GM12892 (cell line): ENCODE measurements at places on chromosomes 3 and 15.

DNA sequence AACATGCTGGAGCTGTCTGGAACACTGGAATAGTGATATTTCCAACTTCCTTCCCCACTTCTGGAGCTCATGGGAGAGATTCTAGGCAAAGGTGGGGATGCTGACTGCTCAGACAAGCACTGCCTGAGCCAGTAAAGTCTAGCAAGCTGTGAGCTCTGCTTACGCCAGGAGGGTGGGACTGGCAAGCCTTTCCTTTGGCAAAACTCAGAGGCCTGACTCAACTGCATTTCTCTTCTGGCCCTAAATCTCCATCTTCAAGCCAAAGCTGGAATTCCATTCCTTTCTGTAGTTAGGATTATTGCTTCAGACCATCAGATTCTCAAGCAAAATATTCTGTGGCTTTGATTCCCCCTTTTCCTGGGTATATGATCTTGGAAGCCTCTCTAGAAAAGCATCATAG is 20.3 kb upstream of the EPB42 start:
- DNase-seq, result no peak

DNA sequence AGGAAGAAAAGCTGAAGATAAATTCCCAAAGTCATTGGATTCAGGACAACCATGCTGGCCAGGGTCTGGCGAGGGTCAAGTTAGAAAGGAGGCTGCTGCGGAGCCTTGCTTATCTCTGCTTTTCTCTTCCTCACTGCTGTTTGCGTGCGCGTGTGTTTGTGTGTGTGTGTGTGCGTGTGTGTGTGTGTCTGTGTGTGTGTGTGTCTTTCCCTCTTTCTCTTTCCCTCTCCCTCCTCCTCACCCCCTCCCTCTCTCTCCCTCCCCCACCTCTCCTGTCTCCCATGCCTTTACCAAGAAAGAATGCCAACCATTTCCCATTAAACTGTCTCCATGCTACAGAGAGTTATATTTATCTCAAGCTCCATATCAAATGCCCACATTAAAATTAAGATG is at the start of gene COLQ:
COLQ (minus strand) TSS at position 134 of the 393 bp plus-strand sequence; CDS start at position 53, 81 bp downstream.
- DNase-seq, result no peak

GRCh38 chr15:28907338-28907960 is 21.7 kb downstream of the APBA2 start:
- no peak for DNase-seq

DNA sequence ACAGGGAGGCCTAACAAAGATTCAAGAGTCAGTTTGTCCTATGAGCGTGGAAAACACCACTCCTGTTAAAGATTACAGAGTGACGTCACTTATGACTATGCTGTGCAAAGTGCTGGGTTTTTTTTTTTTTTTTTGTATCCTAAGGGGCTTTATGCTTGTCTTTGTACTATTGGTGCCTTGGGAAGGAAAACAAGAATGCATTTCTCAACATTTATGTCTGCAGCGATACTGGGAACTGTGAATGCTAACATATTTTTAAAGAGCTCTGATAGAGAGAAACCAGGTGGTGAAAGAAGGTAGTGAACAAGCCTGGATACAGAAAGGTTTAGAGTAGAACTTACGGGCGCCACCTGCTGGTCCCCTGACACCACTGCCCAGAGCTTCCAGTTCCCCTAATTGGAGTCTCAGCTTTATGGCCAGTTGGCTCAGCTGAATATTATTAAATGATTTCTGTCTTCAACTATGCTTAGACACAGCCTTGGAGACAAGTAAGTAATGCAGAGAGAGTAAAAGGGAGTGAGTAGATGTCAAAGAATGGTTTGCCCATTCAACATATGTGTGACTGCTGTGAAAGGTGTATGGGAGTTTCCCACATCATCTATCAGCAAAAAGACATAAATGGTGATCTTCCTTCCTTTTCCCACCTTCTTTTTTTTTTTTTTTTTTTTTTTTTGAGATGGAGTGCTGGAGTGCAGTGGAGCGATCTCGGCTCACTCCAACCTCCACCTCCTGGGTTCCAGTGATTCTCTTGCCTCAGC is 807.9 kb upstream of the CFAP20DC start:
- peak; percentile 26 for DNase-seq

- DNase-seq, result no peak
Measured at GRCh38 chr15:75750261-75751050, 37.8 kb upstream of the CSPG4 start.

DNA sequence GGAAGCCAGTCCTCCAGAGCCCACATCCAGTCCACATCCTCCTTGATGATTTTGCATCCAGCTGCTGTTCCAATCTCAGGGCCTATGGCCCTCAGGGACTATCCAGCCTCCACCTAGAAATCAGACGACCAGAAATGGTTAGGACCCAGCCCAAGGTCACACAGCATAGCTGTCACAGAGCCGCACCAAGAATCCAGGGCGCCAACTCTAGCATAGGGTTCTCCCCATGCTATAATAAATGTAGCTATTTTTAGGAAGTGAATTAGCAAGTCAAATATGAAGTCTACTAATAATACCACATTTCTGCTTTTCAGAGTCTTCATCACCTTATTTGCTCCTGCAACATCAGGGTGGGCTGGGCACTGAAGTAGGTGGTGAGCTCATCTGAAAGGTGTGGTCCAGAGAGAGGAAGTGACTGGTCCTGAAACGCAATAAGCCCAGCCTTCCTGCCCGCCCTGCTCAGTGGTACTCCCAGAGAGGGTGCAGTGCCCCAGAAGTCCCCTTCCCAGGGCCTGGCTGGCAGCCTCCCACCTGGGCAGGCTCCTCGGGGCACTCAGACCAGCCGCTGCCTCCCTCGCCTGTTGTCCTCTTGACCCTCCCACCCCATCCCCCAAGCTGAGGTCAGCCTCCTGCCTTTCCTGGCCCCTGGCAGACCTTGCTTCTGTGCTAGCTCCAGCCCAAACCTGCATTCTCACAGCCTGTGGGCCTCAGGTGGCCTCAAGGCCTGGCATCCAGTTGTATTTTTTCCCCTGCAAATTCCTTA is 17.6 kb upstream of the CYP11A1 start:
- DNase-seq, result peak; percentile 81

GRCh38 chr3:141127344-141128125 is 76.4 kb downstream of the SPSB4 start:
- no peak for DNase-seq

- no peak for DNase-seq
Measured at GRCh38 chr3:112848196-112848595, 1.5 kb upstream of the CD200R1L start.

- no peak for DNase-seq
Measured at GRCh38 chr15:43210172-43210745, 10.6 kb downstream of the EPB42 start.

DNA sequence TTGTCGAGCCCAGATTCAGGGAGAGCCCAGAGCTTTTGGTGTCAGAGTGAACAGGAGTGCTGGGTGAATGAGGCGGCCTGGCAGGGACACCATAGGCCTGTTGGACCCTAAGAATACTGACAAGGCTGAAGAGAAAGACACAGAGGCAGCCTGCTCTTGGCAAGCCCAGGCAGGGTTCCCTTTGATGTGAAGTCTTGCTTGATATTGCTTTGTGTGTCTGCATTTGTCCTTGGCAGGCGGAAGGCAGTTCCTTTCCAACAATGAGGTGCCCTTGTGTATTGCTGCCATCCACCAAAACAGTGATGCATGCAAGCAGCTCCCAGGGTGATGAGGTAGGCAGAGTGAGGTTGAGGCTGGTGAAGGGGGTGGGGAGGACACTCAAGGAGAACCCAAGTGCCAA is 152.7 kb upstream of the TSC22D2 start:
- no peak for DNase-seq

- DNase-seq, result no peak
Measured at GRCh38 chr15:88401996-88402656, 65.1 kb downstream of the MRPL46 start.

DNA sequence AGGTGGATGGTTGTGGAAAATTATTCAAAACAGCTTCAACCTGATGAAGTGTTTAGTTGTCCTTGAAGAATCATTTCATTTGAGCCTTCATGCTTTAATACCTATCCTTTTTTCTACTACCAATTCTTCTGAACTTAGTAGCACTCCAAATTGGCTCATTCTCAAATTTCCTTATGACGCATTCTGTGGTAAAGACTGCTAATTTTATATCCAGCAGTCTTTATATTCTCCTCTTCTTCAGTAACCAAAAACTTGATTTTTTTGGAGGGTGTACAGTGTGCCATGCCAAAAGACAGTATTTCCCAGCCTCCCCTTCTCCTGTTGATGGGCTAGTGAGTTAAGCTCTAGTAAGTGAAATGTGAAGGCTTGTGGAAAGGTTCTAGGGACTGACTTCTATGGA is 25.2 kb downstream of the CGNL1 start:
- DNase-seq, result no peak

- DNase-seq, result peak; percentile 15
Measured at GRCh38 chr15:99631255-99631654, 65.5 kb downstream of the MEF2A start.

GRCh38 chr3:62665627-62666437 is 209.4 kb downstream of the CADPS start:
- DNase-seq, result peak; percentile 3

GRCh38 chr15:55916666-55917409 is 76.6 kb downstream of the NEDD4 start:
- DNase-seq, result no peak

GRCh38 chr15:50190723-50191122 is 8.7 kb downstream of the SLC27A2 start:
- no peak for DNase-seq

GRCh38 chr15:70509731-70510143 is 253.6 kb downstream of the UACA start:
- no peak for DNase-seq
